ENCODE measurements at places on chromosomes 16 and 17.
A peak's percentile ranks its signal among the peaks of the same experiment; 100 is the strongest.

GRCh38 chr16:72635104-72635503 is 412.8 kb downstream of the ZFHX3 start:
- no peak for DNase-seq

DNA sequence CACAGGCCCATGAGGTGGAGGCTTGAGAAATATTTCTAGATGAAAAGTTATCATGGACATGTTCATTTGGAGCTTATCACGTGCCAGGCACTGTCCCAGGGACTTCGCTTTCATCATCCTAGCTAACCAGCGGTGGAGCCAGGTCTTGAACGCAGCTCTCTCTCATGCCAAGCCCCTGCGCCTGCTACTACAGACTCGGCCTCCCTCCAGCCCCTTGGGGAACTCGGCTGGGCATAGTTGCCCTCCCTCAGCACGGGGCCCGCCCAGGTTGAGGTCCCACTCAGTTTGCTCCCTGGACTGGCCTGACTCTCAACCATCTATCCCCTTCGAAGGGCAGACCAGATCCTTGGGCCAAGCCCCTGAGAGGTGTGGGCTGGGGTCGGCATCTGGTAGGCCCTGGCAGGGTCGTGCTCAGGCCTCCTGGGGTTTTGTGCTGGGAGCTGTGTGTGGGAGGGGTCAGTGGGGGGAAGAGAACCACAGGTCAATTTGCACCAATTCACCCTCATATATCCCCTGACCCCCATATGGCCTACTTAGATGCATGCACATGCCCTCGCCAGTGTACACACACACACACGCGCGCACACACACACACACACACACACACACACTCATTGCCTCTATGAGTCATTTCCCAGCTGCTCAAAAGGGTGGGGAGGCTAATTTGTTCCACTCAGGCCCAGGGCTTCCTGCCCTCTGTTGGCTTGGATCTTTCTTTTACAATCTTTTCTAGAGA is 12.1 kb upstream of the SCN4A start:
- DNase-seq = no peak

GRCh38 chr16:19393226-19394111 is 24.2 kb upstream of the TMC5 start:
- no peak for DNase-seq

DNA sequence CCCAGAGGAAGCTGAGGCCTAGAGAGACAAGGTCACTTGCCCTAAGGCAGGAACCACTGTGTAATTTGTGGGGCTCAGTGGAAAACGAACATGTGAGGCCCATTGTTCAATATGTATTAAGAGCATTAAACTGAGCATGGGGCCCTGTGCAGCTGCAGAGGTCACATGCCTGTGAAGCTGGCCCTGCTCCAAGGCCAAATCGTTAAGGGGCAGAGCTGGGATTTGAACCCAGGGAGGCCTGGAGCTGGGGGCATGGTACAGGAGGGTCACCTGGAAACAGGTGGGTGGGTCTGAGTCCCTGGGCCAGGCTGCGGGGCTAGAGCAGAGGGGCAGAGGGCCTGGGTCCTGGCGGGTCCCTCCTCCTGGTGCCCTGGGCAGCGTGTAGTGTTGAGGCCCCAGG is 19.7 kb downstream of the C16orf74 start:
- DNase-seq = no peak

GRCh38 chr17:29059281-29059680 is 16.3 kb downstream of the PIPOX start:
- DNase-seq = no peak

DNA sequence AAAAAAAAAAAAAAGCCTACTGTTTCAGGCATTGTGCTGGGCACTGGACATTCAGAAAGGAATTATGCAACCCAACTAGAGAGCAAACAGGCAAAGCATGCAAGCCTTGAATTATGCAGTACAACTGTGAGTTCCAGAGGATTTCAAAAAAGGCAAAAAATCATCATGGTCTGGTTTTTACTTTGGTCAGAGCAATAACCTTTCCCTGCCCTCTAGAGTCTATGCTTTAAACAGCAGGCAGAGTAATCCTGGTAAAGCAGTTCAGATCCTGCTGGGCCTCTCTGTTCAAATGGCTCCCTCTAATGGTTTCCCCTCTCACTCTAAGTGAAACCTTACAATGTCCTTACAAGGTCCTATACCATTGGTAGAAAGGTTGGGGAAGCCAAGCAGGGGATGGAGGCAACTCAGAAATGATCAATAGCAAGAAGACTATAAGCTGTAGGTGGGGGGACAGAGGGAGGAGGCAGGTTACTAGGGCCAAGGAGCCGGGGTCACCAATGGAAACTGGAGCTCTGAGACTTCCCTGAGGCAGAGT is 4.6 kb upstream of the TAF15 start:
- DNase-seq = no peak

DNA sequence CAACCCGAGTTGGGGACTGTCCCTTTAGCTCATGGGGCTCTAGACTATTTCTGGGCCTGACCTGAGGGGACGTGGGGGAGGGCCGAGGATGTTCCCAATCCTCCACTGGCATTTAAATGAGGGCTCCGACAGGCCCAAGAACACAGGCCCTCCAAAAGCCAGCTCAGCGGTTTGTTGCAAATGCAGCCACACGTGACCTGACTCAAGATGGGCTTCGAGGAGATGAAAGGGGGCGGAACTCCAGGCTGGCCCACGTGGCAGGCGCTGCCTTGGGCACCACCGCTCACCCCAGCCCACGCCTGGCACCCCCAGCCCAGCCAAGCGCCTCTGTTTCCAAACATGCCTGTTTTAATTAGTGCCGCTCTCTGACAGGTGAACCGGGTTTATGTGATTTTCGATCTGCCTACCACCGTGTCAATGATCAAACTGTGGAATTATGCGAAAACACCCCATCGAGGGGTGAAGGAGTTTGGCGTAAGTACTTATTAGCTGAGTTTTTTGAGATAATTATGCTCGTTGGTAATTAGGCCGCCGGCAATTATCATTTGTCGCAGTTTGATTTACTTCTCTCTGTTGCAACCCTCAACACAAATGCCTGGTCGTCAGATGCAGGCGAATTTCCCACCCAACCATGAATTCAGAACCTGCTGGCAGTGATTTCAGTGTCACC is 226.7 kb downstream of the KATNIP start:
- peak; percentile 20 for DNase-seq

DNA sequence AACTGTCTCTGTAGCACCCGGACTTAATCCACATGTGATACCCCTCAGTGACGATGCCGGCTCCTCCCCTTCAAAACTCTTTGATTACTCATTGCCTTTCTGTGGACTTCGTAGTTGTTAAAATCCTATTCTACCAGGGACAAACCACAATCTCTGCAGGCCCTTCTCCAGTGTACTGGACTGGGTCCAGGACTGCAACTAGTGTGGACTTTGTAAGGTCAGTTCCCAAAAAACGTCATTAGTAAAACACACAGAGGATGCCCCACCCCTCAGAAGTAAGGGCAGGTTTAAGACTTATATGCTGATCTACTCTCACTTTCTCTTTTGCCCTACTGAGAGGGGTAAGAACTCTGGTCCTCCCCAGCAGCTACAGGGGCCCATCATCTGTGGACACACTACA is 10.5 kb upstream of the NUDT7 start:
- DNase-seq = no peak

DNA sequence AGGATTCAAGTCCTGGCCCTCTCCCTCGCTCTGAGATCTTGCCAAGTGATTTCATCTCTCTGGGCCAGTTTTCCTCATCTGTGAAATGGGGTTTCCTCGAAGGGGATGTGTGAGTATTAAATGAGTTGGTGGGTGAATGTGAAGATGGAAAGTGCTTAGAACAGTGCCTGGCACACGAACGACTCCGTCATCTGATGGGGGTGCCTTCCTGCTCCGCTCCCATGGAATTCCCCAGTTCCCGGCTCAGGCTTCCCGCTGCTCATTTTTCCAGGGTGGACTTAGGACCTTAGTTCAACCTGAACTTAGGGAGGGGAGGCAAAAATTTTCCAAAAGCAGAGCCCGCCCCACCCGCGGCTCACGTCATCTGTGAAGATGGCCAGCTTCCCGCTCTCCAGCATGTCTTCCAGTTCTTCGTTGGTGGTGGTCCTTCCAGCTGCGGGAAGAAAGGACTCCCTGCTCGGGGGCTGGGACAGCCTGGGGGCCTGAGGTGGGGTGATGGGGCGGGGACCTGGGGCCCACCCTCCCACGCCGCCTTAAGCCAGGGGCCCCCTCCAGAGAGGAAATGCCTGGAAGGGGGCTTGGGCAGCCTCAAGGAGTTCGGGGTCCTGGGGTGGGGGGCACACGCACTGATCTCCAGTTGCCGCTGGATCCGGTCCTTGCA is 11.4 kb downstream of the HSD3B7 start:
- DNase-seq = no peak

GRCh38 chr17:45645330-45645729 is 138.8 kb upstream of the CRHR1 start:
- no peak for DNase-seq

- DNase-seq = no peak
Observed at GRCh38 chr17:28999206-28999605, 6.6 kb downstream of the SEZ6 start.

GRCh38 chr16:74099530-74099929 is 197.1 kb upstream of the PSMD7 start:
- DNase-seq = no peak

All from lower lobe of right lung (tissue), 2 donors.